ENCODE measurements at places on chromosomes 7 and 10.

DNA sequence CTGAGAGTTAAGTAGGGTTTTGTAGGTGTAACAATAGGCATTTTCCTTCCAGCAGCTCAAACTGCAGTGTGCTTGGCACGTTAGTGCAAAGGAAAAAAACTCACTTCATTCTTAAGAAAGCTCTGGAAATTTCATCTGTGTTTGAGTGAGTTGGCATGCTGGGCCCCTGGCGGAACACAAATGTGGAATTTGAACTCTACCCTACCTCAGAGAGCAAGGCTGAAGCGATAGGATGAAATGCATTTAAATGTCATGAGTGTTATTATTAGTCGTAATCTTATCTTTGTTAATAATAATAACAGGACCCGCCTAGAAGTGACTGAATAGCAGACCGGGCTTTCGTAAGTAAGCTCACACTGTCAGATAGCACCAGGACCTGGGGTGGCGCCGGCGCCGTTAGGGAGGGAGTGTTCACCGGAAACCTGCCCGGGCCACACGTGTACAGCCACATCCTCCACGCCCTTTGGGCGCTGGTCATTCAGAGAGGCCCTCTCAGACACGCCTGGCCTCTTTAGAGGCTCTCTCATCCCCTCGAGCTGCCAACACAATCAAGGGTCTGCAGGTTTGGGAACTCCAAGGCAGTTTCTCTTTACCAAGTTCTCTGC lies 63.5 kb downstream of the GRK5 start:
- no peak for DNase-seq

- DNase-seq = no peak
These were observed 60.2 kb upstream of the MKRN1 start for GRCh38 chr7:140539461-140539860.

DNA sequence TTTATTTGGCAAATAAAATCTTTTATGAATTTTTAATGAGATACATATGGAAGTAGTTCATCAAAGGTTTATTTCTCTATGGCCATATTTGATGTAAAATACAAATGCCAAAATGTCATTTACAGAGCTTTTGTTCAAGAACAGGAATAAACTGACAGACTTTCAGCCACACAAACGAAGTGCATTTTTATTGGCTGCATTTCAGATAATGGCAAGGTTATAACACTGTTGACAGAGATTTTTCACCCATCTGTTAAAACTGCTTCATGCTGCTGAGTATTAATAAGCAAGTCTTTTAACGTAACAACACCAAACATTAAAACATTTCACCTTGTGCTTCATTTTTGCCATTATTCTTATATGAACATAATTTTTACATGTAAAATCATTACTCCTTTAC lies 254.4 kb downstream of the ANKRD7 start:
- DNase-seq = no peak

GRCh38 chr10:33573606-33574005 lies 239.1 kb upstream of the NRP1 start:
- no peak for DNase-seq

DNA sequence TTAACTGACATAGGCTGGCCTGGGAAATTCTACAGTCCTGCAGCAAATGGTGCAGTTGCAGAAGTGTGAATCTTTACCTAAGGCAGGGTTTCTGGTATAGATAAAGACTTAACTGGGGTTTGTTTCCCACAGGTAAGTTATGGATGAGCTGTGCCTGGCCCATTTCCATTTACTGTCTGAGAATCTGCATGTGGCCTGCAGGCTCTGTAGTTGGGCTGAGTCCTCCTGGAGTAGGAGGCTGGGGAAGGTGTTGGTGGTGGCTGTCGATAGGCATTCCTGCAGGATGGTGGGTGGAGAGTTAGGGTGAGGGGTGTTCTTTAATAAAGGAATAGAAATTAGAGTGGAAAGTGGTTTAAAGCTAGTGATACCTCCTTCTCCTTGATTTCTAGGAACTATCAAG lies 193.5 kb downstream of the AUTS2 start:
- no peak for DNase-seq

- no peak for DNase-seq
These were observed 27.4 kb upstream of the ENTPD1 start for GRCh38 chr10:95728526-95728925.

DNA sequence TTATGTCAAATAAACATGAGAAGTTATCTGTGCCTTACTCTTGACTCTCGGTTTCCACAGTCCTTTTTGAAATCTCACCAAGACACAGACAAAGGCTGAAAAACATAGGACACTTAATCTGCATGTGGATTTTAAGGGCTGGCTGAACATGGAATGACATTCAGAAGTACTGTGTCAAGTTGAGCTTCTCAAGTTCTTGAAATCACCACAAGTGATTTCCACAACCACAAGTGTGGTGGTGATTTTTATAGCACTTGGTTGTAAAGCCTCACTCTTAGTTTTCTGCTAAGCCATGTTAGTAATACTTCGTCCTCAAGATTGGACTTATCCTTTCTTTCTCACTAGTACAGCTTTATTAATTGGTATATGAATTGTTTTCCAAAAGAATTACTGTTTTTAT lies 29.6 kb downstream of the FOXP2 start:
- DNase-seq = no peak

- DNase-seq = no peak
These were observed 439.1 kb downstream of the AUTS2 start for GRCh38 chr7:70037171-70037933.

DNA sequence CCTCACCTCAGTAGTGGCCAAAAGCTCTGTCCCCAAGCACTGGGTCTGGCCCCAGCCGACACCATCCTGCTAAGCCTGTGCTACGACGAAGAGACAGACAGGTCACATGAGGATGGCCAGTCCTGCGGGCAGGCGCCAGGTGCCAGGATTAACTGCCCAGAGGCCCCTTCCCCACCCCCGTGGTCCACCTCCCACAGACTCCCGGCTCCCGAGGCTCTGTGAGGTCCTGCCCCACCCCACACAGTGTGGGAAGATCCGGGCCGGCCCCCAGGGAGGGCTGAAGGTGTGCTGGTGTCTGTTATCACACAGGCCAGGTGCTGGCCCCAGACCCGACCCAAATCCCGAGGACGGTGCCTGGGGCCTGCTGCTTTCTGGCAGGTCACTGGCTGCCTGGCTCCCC lies 27.2 kb downstream of the CYP2W1 start:
- no peak for DNase-seq

- no peak for DNase-seq
These were observed 70.7 kb upstream of the NPY start for GRCh38 chr7:24213311-24213710.

DNA sequence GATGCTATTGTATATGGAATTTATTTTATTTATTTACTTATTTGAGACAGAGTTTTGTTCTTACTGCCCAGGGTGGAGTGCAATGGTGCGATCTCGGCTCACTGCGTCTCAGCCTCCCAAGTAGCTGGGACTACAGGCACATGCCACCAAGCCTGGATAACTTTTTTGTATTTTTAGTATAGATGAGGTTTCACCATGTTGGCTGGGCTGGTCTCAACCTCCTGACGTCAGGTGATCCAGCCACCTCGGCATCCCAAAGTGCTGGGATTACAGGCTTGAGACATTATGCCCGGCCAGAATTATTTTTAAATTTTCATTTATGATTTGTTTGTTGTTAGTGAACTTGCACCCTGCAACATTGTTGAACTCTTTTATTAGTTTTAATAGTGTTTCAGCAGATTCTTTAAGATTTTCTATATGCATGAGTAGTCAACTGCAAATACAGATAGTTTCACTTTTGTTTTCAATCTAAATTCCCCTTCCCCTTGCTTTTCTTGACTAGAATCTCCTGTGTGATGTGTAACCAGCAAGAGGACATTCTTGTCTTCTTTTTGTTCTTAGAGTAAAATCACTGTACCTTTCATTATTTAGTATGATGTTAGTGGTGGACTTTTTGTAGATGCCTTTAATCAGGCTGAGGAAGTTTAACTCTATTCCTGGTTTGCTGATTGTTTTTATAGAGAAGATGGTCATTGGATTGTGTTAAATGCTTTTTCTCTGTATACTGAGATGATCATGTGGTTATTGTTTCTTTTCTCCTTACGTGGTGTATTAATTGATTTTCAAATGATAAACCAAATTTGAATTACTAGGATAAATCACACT lies 27.8 kb downstream of the ZNF33A start:
- DNase-seq = no peak

- DNase-seq = no peak
These were observed 201.8 kb downstream of the DYNC1I1 start for GRCh38 chr7:95974108-95974507.

DNA sequence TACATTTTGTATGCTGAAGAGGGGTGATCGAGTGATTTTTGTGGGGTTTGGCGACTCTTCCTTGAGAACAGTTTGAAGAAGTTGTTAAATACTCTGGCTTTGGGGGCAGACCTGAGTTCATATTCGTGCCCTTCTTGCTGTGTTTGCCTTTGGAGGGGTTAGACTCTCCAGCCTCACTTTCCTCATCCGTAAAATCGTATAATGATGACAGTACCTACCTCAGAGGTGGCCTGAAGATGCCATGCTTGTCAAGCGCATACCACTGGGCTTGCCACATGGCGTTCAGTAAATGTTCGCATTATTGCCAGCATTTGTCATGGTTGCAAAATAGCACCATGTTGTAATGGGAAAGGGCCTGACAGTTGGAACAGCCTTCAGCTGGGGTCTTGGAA lies 1.3 kb downstream of the STK17A start:
- DNase-seq = peak; percentile 42

GRCh38 chr7:155448632-155449007 lies 9.3 kb upstream of the EN2 start:
- DNase-seq = no peak

GRCh38 chr10:129718548-129719414 lies 245.3 kb downstream of the EBF3 start:
- no peak for DNase-seq

DNA sequence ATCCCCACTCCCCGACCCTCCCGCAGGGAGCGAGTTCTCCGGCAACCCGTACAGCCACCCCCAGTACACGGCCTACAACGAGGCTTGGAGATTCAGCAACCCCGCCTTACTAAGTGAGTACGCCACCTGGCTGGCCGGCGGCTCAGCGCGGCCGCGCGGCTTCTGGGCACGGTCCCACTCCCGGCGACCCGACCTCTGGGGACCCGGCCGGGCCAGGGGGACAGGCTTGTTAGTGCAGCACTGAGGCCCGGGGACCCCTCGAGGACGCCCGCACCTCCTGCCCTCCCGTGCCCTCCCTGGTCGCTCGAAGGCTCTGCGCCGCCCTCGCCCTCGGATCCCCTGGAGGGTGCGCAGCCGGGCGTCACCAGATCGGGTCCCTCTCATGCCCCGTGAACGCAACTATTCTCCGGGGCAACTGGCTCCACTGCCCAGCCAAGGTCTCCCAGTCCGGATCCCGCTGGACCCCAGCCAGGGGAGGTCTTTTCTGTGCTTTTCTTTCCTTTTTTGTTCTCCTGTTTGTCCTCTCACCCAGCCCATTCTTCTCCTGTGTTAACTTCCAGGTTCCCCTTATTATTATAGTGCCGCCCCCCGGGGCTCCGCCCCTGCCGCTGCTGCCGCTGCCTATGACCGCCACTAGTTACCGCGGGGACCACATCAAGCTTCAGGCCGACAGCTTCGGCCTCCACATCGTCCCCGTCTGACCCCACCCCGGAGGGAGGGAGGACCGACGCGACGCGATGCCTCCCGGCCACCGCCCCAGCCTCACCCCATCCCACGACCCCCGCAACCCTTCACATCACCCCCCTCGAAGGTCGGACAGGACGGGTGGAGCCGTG lies 81.8 kb downstream of the PAX2 start:
- no peak for DNase-seq

- DNase-seq = no peak
These were observed 2.3 kb upstream of the GIMAP8 start for GRCh38 chr7:150447966-150448788.

- no peak for DNase-seq
These were observed 245.5 kb upstream of the PPP2R2D start for GRCh38 chr10:131655101-131655849.

DNA sequence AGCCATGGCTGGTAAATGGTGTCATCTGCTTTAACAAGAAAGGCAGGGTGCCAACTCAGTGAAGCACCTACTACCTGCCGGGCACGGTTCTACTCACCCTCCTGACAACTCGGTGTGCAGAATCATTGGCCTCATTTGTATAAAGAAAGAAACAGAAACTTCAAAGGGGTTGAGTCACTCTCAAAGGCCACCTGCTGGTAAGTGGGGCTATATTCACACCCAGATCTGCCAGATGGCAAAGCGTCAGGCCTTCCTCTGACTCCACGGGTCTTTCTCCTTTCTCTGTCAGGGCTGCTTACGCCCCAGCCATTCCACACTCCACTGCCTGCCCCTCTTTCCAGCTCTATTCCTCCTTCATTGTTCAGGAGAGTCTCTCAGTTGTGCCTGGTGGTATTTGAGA lies 309.2 kb downstream of the GFRA1 start:
- no peak for DNase-seq

GRCh38 chr7:99383203-99383602 lies 8.7 kb downstream of the ARPC1B start:
- no peak for DNase-seq

GRCh38 chr10:81021428-81022129 lies 483.9 kb downstream of the SH2D4B start:
- no peak for DNase-seq

- DNase-seq = no peak
These were observed 5.5 kb upstream of the LRGUK start for GRCh38 chr7:134121632-134122139.

DNA sequence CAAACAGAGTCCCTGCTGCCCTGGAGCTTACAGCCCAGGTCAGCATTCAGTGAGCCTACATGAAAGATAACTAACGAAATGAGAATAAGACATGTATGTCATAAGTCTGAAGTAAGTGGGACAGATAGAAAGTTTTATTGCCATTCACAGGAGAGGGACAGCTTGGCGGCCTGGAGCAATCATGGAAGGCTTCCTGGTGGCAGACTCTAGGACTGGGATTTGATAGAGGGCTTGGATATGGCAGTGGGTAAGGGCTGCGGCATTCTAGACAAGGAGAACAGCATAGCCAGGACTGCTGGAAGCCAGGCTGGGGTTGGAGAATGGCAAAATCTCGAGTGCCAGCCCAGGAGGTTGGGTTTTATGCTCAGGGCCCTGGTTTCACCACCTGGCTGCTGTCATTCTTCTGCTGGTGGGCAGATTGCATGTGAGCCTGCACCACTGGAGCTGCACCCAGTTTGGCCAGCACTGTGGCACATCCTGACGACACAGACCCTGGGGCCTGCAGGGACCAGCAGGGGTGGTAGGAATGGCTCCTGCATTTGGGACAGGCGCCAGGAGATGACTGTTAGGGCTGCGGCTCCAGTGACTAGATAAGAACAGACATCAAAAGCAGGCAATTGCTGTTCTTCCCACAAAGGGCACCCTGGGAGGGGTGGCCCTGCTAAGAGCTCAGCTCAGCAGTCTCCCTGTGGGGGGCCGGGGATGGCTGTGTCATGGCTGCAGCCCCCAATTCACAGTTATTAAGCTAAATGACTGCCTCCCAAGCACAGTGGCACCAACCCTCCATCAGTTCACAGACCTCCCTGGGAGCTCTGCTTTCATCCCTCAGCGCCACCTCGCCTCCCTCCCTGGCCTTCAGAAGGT lies 161.1 kb downstream of the RPS24 start:
- no peak for DNase-seq
